Stimulated activated CD4-positive, alpha-beta T cell treated with anti-CD3 and anti-CD28 coated beads, Interleukin-1b, Interleukin-23, amount 100 ng/mL, for 24 hours (primary cell): ENCODE measurements at places on chromosomes 7 and 10.

DNA sequence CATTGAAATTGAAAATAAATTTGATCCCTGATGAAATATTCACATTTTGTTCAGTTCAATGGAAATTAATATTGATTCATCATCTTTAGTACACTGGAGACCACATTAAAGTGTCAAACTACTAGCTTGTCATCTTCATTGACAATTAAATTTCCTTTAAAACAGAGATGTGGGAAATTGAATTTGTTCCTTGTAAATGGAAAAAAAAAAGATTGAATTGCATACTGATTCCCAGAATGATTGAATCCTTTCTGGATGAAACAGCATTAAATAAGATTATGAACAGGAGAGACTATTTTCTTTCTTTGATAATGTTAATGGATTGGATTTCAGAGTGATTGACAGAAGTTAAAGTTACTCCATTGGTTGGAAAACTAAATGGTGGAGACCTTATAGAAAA is 241.3 kb upstream of the CNTNAP2 start:
- no peak for DNase-seq

- no peak for DNase-seq
These were observed 139.7 kb downstream of the ADK start for GRCh38 chr10:74290708-74291107.

DNA sequence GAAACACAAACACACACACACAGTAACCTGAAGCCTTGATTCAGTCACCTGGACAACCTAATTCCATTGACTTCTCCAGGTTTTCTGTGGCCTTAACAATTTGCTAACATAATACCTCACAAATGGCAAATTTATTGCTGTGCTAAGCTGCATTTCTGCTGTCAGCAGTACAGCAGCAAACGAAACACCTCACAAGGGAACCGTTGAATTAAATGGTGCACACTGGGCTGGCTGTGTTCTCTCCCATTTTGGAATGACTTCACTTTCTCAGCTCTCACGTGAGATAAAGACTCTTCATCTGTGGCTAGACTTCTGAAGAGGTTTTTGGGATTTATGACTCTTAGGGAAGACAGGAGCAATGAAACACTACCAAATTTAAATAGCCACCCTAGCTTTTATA is 152.5 kb downstream of the GPR158 start:
- DNase-seq: no peak

DNA sequence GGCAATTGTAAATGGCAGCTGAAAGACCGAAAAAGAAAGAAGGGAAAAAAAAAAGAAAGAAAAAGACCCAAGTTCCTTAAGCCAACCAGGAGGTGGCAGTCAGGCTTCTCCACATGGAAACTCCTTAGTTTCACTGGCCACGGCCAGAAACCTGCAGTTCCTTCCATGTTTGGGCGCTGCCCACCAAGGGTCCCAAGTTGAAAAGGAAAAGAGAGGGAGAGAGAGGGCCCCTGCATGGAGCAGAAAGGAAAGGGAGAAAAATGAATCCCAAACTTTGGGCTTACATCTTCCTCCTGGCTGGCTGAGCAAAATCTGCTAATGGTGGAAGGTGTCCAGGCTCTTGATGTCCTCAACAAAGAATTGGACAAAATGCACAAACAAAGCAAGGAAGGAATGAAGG is 31.8 kb upstream of the ABCA13 start:
- DNase-seq: no peak

- no peak for DNase-seq
These were observed 16.4 kb downstream of the SH3PXD2A start for GRCh38 chr10:103838862-103839518.
